ENCODE measurements at places on chromosomes 4 and X. TPM values are rescaled to one million over a fixed set of nuclear protein-coding genes. Genes with fewer than 3 reads are reported as not detected.

GRCh38 chr4:8391972-8392371 is 48.6 kb downstream of the ACOX3 start:
- peak; percentile 50 for DNase-seq

The PDK3 gene
- 39.8 TPM for total RNA-seq

DNA sequence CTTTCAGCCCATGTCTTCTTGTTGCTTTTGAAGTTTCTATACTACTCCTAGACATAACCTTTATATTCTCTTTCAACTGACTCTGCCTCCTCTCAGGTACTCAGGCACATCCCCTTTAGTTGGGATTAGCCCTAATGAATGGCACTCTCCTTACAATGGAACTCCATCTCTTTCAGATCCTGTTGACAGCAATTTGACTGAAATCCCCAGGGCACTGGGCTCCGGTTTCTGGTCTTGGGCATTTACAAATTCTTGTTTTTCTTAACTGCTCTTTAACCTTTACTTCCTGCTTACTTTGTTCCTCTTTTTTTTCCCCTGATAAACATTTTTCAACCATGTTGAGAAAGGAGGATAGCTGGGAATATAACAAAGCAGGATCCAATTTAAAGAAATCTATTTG is 68.9 kb downstream of the ENOX2 start:
- DNase-seq: no peak

- no peak for DNase-seq
Observed at GRCh38 chrX:40091691-40092421, 5.9 kb downstream of the BCOR start.

- no peak for DNase-seq
Observed at GRCh38 chrX:153343674-153344073, 9.7 kb downstream of the ZNF275 start.

DNA sequence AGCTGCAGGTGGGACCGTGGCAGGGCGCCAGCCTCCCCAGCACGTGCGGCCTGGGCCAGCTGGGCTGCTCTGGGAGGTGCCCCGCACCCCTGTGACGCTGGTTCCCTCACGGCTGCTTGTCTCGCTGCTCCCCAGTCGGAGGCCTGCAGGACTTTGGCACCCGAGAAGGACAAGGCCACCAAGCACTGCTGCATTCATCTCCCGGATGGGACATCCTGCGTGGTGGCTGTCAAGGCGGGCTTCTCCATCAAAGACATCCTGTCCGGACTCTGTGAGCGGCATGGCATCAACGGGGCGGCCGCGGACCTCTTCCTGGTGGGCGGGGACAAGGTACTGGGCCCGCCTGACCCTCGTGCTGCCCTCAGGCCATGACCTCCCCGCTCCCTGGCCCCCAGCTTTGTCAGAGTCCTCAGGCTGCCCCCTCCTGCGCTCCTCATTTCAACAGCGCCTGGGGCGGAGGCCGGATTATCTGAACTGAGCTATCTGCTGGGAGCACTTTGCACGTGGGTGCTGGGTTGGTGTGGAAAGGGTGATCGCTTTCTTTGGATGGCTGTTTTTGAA is 19.4 kb upstream of the HGFAC start:
- no peak for DNase-seq

- no peak for DNase-seq
Observed at GRCh38 chrX:154403192-154403591, 5.0 kb downstream of the RPL10 start.

DNA sequence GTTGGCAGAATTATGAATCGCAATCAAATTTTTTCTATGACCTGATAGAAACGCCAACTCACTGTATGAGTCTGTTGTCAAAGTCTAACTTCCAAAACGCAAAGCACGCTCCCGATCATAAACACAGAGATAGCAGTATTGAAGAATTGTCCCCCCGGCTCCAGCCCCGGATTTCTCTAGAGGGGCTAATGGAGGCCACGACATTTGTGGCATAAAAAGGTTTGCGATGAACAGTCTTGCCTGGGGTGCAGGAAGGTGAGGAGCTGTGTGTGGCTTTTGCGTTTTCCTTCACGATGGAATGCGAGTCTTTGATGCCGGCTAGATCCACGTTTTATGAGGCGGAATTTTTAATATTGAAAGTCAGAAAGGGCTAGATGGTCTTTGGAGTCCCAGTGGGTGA is 183.0 kb downstream of the CRLF2 start:
- DNase-seq: no peak

DNA sequence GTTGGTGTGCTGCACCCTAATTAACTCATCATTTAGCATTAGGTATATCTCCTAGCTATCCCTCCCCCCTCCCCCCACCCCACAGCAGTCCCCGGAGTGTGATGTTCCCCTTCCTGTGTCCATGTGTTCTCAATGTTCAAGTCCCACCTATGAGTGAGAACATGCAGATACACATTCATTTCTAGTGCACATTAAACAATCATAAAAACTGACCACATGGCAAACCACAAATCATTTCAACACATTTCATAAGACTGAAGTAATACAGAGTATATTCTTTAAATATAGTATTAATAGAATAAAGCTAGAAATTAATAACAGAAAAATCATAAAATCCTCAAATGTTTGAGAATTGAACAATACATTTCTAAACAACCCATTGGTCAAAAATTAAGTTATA is 34.1 kb downstream of the PRKG2 start:
- no peak for DNase-seq

The DDIT4L gene
- total RNA-seq: 0.34 TPM

GRCh38 chrX:71606536-71607216 is 11.6 kb downstream of the CXCR3 start:
- DNase-seq: no peak

The SPATA4 gene
- not detected for total RNA-seq

DNA sequence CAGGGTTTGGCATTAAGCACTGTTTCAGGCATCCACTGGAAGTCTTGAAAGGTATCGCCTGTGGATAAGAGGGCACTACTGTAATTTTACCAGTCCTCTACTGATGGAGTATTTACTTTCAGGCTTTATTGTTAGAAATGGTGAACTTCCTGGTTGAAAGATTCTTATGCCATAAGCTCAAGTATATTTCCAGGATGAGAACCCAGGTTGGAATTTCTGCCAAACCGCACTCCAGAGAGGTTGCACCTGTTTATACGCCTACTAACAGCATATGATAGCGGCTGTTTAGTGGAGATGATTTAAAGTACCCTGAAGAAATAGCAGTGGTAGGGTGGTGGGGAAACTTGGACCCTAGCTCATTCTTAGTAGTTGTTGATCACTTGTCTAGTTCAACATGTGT is 9.9 kb downstream of the FNIP2 start:
- no peak for DNase-seq

DNA sequence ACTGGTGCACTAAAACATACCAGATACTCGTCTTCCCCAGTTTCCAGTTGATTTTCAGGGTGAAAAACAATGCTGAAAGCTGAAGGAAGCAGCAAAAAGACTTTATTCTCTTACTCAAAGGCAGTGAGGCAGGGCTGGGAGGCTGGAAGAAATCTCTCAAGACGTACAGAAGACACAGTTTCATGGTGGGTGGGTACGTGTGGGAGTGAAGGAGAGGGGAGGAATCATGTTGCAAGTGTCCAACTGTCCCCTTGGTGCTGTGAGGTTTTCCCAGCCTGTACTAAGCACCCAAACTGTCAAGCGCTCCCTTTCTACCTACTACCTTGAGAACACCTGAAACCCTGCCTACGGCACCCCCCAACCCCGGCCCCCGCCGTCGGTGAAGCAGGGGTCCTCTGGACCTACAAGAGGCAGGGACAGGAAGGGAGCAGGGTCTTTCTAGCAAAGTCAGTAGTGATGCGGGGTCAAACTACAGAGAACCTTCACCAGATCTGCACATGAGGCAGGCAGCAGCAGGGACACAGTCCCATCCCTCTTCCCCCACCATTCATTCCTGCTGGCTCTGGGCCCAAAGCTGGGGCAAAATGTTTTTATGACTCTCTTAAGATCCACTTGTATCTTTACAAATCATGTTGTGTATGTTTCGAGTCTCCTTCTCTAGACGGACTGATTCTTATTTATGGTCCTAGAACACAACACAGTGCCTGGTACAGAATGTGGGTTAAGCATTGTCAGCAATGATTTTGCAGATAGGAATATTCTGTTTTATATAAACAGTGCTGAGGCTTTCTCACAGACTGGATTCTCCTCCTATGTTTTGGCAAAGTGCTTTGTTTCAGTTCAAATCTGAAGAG is 2.4 kb upstream of the SETD7 start:
- no peak for DNase-seq

GRCh38 chrX:32745323-32745722 is 466.0 kb downstream of the DMD start:
- no peak for DNase-seq

The LDB2 gene
- total RNA-seq: not detected
